ENCODE measurements at places on chromosomes 4 and X.

DNA sequence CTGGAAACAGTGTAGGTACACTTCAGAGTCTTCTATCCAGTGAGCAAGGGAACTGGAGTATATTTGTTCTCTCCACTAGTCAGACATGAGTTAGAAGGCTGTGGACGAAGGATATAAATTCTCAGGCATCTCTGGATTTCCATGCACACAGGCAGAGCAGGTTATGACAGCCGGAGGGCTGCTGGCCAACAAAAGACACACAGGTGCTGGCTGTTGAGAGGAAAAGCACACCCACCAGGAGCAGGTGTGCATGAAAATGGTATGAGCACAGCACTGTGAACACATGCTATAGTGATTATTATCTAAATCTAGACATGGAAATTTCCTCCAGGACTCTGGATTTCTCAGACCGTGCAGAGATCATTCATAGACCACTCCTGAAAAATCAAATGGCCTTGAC, 444.7 kb upstream of the RPS6KA3 start:
- no peak for DNase-seq

DNA sequence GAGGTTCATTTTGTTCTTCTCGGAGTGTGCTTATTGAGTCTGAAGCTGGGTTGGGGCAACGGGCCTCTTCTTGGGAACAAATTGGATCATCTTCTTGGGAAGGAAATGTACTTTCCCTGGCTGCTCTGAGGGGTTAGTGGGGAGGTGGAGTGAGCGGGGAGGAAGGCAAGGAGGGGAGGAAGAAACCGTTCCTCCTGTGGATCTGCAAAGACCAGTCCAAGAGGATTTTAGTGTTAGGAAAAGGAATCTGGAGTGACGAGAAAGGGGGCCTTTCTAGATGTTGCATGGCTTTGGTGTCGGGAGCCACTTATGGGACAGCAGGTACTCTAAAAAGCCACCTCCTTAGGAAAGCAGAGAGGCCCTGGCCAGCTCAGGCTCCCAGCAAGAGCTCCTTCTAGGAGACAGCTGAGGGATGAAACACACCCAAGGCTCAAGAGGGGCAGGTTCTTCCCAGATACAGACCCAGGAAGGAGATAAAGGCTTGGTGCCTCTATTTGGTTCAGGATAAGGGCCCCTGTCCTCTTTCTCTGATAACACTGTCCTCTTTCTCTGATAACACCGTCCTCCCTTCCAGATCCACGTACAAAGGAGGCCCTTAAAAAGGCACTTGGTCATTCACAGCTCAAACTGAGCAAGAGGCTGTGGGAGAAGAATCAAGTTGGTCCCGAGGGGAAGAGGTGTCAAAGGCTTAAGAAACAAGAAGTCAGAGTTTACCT, 451 bp downstream of the SOD3 start:
- DNase-seq = no peak

- no peak for DNase-seq
These were observed 1698.4 kb upstream of the PCDH10 start for GRCh38 chr4:131450572-131451209.

DNA sequence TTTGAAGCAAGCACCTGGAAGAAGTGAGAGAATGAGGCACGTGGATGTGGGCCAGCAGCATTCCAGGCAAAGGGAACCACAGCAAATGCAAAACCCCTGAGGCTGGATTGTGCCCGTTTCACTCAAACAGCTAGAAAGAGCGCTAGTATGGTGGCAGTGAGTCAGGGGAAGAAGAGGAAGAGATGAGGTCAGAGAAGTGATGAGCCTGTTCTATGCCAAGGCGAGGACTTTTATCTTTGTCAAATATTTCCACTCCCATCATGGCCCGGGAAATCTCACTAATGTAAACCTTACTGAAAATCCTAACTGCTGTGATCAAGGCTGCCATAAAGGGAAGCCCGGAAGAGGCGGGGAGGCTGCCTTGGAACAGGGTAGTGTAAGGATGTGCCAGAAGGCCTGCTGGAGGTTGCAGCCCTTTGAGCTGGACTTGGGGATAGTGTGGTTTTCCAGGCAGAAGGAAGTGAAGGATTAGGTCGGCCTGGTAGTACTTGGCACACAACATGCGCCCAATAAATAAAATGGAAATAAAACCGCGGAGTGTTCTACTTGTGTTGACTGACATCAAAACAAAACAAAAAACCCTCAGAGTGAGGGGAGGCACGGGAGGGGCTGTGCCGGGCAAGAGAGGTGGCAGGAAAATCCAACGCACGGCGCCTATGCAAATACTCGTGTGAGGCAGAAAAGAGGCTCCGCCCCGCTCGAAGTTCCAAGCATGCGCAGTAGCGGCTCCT, 1.2 kb upstream of the CDK16 start:
- no peak for DNase-seq

DNA sequence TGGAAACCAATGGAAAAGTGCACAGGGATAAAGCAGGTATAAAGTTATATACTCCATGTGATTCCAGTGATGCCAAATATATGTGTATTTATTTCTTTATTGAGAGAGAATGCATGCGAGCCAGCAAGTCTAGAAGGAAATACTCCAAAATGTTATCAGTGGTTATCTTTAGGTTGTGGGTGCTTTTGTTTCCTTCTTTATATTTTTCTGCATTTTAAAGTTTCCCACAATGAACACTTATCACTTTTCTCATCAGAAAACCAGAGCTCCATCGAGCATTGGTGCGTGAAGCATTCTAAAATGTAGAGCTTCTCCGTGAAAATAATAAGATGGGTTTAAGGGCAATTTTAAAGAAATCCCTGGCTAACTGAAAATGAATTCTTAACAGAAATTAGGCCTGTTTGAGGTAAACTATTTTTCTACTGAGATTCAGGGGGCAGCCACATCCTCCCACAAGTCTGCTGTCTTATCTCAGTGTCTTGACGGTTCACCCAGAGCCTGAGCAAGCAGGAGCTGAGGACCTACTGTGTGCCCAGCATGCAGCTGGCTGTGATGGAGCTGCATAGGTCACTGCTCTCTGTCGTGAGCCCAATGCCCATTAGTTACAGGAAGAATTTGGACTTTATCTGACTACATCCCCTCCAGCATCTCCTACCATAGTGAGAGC, 18.7 kb upstream of the CD40LG start:
- no peak for DNase-seq

DNA sequence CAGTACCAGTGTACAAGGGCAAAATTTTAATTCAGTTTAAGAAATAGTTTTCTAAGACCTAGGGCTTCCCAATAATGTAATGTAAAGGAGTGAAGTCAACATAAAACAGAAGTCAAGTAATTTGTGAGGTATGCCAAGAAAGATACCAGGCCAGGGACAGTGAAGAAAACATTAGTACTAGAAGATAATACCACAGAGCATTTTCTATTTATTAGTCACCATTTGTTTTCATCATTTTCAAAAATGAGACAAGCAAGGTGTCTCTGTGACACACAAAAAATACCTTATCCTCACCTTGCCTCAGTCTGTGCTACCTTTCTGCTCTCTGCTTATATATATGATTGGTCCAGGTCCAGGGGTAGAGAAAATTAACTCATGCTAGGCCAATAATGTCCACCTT, 46.8 kb downstream of the VEGFC start:
- no peak for DNase-seq

DNA sequence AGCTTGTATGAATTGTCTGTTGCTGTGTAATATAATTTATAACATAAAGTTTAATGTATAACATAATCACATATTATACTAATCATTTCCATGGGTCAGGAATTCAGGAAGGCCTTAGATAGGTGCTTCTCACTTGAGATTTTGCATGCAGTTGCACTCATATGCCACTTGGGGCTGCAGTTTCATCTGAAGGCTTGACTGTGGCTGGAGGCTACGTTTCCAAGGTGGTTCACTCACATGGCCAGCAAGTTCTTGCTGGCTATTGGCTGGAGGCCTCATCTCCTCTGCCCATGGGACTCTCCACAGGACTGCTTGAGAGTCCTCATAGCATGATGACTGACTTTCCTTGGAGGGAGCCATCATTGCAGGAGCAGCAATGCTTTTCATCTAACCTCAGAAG, 53.4 kb upstream of the STX18 start:
- no peak for DNase-seq

- no peak for DNase-seq
These were observed 267.5 kb downstream of the NKX6-1 start for GRCh38 chr4:84231539-84232055.

DNA sequence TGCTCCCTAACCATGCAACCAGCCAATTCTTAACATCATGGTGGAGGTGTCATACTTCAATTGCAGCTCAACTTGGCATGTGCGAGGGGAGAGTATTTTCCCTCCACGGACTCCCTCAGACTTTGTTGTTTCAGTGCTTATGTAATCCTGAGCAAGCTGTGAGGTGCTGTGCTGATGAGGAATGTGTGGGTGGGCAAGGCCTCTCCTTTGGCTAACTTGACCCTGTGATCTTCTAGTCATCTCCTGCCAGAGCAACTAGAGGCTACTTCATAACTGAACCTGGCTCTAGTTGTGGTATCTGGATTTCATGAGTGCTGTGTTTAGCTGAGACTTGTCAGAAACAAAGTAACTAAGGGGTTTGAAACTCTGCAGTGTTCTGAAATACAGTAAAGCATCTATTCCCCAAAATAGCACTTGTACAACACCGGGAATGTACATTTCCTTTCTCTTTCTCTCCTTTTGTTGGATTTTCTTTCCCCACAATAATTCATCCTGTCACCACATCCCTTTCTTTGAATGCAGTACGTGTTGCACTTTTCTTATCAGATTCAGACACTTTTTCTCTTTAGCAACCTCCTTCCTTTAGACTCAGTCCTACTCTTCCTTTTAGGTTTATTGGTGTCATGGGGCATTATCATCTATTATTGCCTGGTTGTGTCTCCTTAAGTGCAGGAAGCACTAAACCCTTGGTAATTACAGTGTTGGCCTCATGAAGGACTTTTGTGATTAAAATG, 415.2 kb upstream of the NR3C2 start:
- DNase-seq = no peak

- DNase-seq = no peak
These were observed 1166.8 kb downstream of the ADGRL3 start for GRCh38 chr4:62366939-62367338.

DNA sequence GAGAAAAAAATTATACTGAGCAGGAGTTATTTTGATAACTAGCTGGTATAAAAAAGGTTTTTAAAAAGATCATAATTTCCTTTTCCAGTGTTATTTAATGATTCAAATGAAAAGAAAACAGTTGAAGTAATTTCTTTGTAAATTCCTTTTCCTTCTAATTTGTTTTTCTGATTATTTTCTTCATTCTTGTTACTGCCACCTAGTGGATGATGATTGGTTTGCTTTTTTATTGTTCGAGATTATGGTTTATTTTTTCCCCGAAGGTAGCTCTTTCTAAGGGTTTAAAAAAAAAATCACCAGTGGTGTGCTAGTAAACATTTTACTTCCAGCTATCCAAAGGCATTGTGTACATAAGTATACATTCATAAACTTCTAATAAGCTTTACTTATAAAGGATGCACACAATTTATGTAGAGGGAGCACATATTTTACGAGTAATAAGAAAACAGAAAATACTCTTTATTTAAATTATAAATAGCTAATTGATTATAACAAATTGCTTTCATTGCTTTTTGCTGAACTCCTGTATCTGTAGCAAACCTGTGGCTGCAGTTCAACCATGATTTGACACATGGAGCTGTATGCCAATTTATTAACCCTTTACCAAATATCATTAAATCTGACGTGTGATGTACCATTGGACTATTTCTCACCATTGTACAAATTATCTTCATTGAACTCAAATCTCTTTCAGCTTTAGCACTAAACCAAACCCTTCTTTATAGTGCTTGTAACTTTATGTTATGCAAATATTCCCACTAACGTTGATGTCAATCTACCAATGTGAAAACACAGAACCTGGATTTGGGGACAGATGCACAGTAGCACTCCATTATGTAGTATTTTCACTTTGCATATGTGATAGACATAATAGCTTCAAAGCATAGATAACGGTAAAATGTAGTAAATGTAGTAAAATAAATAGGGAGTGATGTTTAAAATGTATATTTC, 97.8 kb upstream of the ANK2 start:
- DNase-seq = no peak

DNA sequence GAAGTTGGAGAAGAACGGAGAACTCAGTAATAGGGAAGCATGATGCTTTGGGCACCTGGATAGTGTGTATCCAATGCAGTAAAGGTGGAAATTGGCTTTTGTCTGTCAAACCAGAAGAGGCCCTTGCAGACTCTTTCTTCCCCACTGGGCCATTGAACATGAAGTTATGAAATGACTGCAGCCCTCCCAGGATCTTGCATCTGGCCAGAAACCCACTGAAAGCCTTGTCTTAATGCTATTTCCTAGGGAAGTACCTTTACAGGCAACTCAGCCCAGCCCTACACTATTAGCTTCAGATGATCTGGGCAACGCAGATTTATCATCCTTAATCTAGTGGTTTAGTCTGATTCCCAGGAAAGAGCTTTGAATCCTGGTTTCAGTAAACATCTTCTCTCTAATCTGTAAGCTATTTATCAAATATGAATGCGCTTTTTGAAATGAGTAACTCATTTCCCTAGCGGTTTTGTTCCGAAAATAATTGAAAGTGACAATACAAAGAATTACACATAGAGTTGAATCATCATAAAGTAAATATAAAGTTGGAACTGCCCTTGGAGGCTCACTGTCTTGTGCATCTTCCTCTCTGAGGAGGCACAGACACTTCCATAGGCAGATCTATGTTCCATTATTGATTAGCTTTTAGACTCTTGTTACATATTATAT, 464.1 kb downstream of the IDS start:
- DNase-seq = no peak

Measured in RWPE2 (cell line).